Esophagus squamous epithelium (tissue), 5 donors: ENCODE measurements at places on chromosomes 2 and 18.

- DNase-seq = no peak
Observed at GRCh38 chr2:113058998-113059960, at the start of gene IL36RN. TSS of gene IL36RN (plus strand) at chr2:113059198. CDS start at chr2:113059439, 241 bp downstream.

DNA sequence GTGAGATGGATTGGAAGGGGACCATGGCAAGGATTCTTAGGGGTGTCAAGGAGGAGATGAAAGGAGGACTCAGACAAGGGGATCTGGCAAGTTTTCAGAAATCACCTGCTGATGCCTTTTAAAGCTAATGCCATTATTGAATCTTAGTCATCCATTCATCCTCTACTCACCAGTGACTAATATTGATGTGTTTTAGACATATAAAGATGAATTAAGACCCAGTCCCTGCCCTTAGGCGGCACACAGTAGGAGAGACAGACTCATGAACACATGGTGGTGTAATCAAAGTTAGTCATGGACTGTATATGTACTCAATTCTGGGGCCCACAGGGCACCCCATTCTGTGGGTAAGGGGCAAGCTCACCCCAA lies 56.5 kb upstream of the ATL2 start:
- DNase-seq = no peak

DNA sequence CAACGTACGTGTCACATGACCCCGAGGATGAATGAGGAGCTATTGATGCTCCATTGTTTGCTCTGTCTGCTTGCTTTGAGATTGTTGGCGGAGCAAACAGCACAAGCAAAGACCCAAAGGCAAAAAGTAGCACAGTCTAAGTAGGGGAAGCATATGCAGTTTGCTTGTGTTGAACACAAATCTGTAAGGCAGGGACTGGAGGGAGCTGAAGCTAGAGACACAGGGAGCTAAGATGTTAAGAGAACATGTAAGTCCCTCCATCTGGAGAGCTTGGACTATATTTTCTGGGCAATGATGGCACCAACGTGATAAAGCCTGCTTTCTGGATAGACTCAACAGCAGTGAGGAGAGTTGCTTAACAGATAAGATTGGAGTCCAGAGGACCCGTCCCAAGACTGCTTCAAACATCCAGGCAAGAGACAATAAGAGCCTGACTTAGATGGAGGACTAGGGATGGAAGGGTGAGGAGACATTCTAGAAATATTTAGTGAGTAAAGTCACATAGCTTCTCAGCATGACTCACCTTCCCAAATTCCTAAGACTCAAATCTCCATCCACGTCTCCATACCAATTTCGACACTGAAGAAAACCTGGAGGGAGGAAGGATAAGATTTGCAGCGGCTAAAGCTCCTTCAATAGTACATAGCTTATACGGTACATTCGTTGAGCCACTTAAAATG lies 88.1 kb upstream of the KLF7 start:
- DNase-seq = no peak

DNA sequence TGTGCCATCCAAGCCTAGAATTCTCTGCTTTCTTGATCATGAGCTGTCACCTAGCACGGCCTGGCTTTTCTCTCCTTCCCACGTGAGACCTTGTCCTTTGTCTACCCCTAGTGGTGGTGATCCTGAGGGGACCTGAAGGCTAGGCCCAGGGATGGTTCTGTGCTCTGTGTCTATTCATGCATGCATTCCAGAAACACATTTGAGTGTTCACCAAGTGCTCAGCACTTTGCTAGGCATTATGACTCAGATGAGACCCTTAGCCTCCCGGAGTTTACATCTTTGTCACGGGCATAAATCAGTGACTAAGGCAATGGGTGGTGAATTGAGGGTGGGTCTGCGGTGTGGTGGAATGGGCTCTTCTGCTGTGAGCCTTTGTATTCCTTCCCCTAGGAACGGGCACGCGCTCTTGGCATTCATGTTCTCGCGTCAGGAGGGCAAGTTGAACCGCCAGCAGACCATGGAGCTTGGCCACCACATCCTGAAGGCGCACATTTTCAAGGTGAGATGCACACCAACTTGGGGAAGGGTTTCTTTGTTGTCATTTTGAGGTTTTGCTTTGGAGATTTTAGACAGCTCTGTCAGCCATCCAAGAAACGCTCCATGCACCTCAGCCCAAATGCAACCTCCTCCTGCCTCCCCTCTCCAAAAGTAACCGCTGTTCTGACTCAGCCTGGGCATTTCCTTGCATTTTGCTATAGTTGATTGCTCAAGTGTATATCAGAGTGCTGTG lies 100.9 kb downstream of the WDSUB1 start:
- no peak for DNase-seq

DNA sequence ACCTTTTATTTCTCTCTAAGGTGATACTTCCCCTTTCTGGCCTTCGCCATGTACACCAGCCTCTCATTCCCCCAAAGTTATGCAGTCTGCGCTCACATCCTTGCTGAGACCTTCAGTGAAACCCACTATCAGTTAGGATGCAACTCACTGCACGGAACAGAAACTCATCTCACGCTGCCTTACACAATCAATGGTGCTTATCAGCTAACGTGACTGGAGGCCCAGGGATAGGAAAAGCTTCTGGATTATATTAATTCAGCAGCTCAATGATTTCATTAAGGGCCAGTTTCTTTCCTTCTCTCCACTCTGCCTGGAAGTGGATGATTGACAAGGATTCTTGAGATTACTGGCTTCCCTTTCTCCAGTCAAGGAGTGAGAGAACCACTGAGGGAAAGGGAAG lies 44.8 kb downstream of the CDH2 start:
- DNase-seq = no peak

GRCh38 chr2:129502781-129503180 lies 476.7 kb upstream of the RAB6C start:
- no peak for DNase-seq

DNA sequence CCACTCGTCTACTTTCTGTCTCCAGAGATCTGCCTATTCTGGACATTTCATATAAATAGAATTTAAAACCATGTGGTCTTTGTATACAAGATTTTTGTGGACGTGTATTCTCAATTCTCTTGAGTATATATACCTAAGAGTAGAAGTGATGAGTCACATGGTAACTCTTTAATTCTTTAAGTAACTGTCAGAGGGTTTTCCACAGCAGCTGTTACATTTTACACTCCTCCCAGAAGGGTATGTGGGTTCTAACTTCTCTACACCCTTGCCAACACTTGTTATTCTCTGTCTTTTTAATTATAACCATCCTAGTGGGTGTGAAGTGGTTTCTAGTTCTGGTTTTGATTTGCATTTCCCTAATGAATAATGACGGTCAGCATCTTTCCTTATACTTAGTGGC lies 70.9 kb downstream of the MAP3K20 start:
- no peak for DNase-seq

- no peak for DNase-seq
Observed at GRCh38 chr18:36309436-36310391, 12.2 kb downstream of the FHOD3 start.

DNA sequence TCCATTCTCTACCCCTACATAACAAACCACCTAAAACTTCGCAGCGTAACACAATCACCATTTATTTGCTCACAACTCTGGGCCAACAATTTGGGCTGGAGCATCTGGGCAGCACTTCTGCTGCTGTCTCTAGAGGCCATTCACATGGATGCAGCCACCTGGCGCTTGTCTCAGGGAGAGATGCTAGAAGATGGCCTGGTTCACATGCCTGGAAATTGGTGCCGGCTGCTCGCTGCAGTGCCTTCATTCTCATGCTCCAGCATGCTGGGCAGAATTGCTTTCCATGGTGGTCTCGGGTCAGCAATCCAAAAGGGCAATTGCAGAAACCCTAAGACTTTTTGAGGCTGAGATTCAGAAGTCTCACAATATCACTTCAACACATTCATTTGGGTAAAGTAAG lies 157.4 kb downstream of the SUCLG1 start:
- DNase-seq = no peak

DNA sequence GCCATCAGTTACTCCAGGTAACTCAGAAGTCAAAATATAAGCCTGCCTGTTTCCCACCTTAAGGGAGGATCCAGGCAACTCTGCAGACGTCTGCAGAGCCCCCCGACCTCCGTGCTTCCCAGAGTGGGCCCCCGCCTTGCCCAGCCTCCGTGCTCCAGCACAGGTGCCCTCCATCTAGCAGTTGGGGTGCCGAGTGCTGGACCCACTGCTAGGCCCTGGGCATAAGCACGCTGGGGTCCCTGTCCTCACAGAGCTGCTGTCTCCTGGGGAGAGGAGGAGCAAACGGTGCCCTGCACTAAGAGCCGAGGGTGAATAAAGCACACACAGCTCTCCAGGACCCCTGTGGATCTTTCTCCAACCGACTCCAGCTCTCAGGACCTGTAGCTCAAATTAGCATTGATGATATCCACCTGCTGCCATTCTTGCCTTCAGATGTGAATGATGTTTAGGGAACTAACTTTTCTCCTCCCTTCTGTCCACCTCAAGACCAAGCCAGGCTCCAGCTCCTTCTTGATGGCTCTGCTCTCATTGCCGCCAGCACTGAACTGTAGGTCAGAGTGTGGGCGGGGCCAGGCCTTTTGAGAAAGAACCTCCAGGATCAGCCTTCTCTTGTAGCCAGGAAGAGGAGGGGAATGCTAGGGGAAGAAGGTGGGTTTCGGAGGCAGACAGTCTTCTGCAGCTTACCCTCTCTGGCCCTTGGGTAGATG lies 121.2 kb downstream of the SMAD7 start:
- no peak for DNase-seq

DNA sequence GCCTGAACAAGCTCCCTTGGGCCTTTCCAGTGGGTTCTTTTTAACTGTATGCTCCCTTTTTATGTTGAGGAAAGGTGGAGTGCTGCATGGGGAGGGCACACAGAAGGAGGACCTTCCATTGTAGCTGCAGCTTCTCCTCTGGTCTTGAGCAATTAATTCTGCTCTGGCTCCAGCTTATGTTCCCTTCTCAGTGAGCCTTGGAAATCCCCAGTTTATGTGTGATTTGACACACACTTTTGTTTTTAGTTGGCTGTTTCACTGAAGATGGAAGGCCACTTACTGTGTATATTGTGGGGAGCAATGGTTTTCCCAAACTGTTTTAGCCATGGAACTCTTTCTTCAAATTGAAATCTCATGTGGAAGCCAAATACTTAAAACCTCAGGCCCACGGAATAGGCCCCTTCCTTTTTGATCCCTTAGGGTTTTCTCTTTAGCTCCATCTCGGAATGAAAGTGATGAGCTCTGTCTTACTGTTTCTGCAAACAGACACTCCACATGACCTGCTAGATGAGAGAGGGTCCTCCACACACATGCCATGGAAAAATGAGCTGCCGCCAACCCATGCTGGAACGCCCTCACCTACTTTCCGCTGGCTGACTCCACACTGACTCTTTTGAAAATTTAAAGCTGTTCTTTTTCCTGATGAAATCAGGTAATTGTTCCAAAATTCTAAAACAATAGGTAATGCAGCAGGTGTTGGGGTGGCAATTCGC lies 280.9 kb upstream of the SIX2 start:
- DNase-seq = no peak

DNA sequence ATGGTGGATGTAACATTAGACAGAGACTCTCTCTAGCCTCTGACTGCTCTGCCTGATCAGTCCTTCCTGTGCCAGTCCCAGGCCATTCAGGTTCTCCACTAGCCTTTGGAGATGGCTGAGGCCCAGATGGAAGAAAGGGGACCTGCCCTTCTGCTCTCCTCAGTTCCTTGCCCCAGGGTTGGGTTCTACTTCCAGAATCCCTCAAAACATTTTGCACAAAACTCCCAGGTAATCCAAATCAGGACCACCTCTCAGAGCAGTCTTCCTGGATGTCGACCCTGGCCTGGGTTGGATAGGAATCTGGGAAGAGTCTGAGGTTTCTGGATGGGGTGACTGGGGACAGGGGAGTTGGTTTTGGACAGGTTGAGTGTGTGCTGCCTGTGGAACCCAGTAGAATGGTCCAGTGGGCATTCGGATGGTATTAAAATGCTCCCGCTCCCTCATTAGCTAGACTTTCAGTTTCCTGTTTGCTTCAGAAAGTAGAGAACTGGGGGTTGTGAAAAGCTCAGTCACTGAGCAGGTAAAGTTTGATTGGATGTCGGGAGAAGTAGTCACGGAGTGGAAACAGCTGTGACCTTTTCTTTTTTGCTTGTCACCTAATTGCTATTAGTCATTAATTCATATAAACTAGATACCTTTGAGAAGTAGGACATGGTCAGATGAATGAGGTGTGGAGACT lies 37.9 kb downstream of the DPYSL5 start:
- no peak for DNase-seq

DNA sequence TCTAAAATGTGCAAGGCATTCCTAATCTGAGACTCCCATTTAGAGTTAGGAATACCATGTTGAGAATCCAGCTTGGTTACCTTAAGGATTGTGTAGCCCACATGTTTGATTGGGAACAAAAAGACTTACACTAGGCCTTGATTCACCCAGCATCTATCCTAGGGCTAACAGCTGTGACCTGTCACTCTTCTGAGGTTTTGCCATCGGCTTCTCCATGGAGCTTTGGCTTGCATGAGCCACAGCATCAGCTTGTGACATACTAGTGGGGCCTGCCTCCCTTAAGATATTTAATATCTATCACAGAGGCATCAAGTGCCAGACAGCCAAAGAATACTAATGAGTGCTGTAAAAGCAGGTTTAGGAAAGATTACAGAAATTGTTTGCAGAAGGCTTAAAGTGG lies 241.3 kb upstream of the UBE2E3 start:
- no peak for DNase-seq

DNA sequence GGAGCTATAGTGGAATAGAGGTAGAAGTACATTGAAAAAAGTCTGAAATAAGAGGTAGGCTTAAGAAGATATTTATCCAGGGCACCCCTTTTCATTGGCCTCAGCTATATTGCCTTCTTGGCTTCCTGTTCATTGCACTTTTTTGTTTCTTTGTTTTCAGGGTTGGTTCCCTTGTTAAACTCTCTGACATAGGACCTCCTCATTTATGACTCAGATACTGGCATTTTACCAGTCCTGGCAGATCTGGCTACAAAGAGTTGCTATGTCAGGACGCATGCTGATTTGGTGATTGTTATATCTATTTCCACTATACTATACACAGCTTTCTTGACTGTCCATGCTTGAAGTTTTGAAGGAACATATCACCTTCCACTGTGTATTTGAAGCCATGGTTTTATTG lies 60.0 kb downstream of the GCA start:
- DNase-seq = no peak

- no peak for DNase-seq
Observed at GRCh38 chr2:8285081-8285480, 396.8 kb upstream of the ID2 start.

DNA sequence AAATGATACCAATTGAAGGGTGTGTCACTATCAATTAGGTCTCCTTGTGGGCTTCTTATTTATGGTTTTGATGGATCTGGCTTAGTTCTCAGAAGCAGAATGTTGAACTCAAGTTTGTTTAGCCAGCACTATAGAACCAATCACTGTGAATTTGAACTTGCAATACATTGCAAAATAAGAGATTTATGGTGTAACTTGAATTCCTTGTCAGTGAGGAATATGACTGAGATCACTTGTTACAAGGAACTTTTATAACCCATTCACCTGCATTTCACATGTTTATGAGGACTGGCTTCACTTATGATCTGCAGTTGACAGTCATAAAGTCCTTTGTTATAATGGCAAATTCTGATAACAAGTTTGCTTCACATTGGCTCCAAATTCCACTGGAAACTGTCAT lies 9.8 kb downstream of the GATA6 start:
- no peak for DNase-seq
